ENCODE measurements at places on chromosomes 11 and 22. TPM values are rescaled to one million over a fixed set of nuclear protein-coding genes. Genes with fewer than 3 reads are reported as not detected.
A peak's percentile ranks its signal among the peaks of the same experiment; 100 is the strongest.

DNA sequence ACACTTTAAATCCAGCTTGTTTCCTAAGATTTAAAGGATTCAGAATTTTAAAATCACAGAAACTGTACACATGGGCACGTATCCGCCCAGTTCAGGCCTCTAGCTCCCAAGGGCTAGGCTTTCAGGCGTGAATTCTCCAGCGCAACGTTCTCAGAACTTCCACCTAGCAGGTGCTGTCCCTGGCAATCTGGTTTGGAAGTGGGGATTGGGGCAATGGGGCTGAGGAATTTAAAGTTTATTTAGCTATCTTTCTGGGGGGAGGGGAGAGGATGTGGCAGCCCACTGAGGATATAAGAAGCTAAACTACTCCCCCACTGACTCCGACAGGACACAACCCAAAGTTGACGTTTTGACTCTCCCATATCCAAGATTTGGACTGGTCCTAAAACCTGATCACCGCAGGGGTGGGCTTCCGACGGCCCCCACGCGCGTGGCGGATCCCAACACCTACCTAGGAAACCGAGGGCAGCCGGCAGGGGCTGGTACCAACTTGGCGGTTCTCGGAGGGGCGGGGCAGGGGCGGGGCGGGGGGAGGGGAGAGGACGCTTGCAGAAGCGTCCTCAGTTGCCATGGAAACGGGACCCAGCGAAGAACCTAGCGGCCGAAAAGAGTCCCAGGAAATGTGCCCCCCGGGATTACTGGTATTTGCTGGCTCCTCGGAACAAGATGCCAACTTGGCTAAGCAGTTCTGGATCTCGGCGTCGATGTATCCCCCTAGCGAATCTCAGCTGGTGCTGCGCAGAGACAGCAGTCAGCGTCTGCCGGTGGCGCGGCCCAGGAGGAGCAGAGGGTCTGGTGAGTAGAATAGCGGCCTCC lies at the start of gene HOATZ:
Gene HOATZ, plus strand, starts transcription at position 563 of the 816 bp plus-strand sequence. Its CDS starts 7 bp downstream, at position 570.
- H3K4me1 ChIP-seq, result peaks cover 16% of the 10 kb centered on the region
- H3K27ac ChIP-seq, result no peak within 1 kb of the TSS
- peak; percentile 31 for DNase-seq
- H3K36me3 ChIP-seq, result no peaks in the 10 kb centered on the region
- peak within 1 kb of the TSS; percentile 65 for H3K4me3 ChIP-seq

DNA sequence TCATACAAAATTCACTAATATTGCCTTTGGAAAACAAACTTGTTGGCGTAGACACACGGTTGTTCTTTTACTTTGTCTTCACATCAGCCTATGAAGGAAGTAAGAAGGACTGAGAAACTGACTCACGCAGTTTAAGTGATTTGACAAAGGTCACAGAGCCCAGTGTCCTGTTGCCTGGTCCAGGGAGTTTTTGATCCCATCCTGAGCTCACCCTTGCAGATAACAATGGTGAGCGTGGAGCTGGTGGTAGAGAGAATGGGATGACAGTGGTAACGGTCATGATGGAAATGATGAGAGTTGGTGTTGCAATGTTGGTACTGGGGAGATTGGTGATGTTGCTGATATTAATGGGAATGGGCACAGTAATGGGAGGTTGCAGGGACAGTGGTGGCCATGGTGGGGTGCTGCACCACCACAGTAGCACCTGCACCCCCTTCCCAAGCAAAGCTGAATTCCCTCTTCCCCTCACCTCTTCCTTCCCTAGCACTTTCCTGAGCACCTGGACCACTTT lies 22.0 kb downstream of the CREB3L1 start:
- DNase-seq, result no peak
- no peaks in the 10 kb centered on the region for H3K36me3 ChIP-seq
- peaks cover 10% of the 10 kb centered on the region for H3K27me3 ChIP-seq
- no peak overlapping the region for H3K4me3 ChIP-seq

DNA sequence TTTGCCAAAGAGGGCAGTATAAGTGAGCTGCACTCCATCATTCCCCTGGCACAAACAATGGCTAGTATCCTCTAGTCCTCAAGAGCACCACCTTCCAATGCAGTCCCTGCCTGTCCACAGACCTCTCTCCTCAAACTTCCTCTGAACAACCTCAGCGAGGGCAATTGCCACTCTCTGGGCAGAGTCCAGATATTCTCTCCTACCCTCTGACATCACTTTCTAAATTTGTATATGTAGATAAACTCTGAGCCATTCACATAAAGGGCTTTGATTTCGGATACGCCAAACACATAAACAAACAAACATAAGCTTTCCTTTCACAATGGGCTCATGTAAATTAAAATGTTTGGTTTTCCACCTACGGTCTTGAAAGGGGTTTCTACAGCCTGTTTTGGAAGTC lies 3.0 kb upstream of the SLC43A3 start:
- no peak overlapping the region for H3K27ac ChIP-seq
- peak overlapping the region; percentile 34 for H3K4me3 ChIP-seq
- no peak for DNase-seq
- H3K36me3 ChIP-seq, result no peaks in the 10 kb centered on the region
- H3K27me3 ChIP-seq, result no peaks in the 10 kb centered on the region
- H3K4me1 ChIP-seq, result peaks cover 10% of the 10 kb centered on the region

- no peaks in the 10 kb centered on the region for H3K36me3 ChIP-seq
- no peaks in the 10 kb centered on the region for H3K27me3 ChIP-seq
- H3K4me1 ChIP-seq, result peaks cover 8% of the 10 kb centered on the region
- peak; percentile 52 for DNase-seq
- no peak overlapping the region for H3K4me3 ChIP-seq
- H3K27ac ChIP-seq, result no peak overlapping the region
Measured at GRCh38 chr22:17057959-17058814, 26.6 kb upstream of the IL17RA start.

GRCh38 chr22:31945443-31945855 lies 1.1 kb downstream of the YWHAH start:
- peaks cover 20% of the 10 kb centered on the region for H3K4me1 ChIP-seq
- H3K4me3 ChIP-seq, result no peak overlapping the region
- peaks cover 9% of the 10 kb centered on the region for H3K36me3 ChIP-seq
- H3K27ac ChIP-seq, result no peak overlapping the region
- no peaks in the 10 kb centered on the region for H3K27me3 ChIP-seq

DNA sequence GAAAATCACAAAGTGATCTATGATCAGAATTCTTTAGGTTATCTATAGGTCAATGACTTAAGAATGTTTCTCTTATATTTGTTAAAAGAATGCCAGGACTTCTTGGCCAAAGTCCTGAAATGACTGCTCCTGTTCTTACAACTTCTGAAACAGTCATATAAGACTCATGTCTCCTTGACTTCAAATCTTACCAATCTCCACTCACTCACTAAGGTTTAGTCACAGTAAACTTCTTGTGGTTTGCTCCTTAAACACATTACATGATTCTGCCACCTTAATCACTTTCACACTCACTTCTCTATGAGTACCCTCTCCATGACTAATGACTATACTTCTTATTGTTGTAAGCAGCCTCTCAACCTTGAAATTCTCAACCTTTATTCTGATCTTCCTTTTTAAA lies 648.7 kb upstream of the CCDC179 start:
- no peaks in the 10 kb centered on the region for H3K27me3 ChIP-seq
- no peaks in the 10 kb centered on the region for H3K36me3 ChIP-seq
- DNase-seq, result no peak
- no peak overlapping the region for H3K27ac ChIP-seq

DNA sequence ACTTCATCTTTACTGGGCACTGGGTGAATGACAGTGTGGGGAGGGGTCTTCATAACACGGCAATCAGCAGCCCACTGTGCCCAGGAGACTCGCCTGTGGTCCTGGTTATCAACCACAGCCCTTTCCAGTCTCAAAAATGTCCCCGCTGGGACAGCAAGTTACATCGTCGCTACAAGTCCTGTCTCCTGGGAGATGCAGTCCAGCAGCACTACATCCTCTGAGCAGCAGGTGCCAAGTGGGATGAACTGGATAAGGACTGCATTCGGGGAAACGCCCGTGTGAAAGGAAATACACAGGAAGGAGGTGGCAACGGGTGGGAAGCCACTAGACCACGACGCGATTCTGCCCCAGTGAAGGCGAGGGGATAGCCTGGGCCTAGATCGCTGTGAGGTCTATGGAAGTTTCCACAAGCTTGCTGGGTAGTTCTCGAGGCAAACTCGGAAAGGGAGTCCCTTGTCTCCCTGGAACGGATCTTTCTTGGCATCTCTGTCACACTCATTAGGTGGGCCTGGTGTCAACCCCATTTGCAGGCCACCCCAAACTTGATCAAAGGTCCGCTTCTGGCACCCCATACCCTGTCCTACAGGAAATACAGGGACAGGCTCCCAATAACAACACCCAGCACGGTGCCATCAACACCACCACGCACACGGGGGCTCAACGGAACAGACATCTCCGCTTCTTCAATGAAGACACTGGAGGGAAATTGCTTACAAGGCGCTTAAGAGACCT lies 4.4 kb downstream of the ASCL2 start:
- peak overlapping the region; percentile 84 for H3K27ac ChIP-seq
- DNase-seq, result peak; percentile 12
- H3K4me3 ChIP-seq, result peak overlapping the region; percentile 75
- H3K27me3 ChIP-seq, result no peaks in the 10 kb centered on the region
- H3K36me3 ChIP-seq, result no peaks in the 10 kb centered on the region
- H3K4me1 ChIP-seq, result peaks cover 26% of the 10 kb centered on the region

DNA sequence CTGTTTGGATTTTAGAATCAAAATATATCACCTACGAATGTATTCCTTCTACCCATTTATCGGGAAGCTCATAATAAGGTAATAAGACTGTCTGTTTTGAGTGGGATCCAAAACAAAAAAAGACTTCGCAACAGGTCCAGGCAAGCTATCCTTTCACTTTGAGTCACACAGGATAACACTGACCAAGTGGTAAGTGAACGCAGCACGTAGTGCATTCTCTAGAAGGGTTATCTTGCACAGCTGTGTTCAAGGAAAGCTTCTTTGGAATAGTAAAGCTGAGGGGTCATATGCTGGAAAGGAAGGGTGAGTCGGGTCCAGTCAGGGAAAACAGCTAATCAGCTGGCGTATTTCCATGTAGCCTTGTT lies 22.3 kb upstream of the NRGN start:
- no peak for DNase-seq
- H3K4me3 ChIP-seq, result peak overlapping the region; percentile 86
- no peak overlapping the region for H3K27ac ChIP-seq
- peaks cover 33% of the 10 kb centered on the region for H3K27me3 ChIP-seq
- H3K4me1 ChIP-seq, result peaks cover 37% of the 10 kb centered on the region

- no peak for DNase-seq
- peak overlapping the region; percentile 41 for H3K4me3 ChIP-seq
- no peaks in the 10 kb centered on the region for H3K36me3 ChIP-seq
Measured at GRCh38 chr11:2868506-2869133, 17.0 kb downstream of the CDKN1C start.

DNA sequence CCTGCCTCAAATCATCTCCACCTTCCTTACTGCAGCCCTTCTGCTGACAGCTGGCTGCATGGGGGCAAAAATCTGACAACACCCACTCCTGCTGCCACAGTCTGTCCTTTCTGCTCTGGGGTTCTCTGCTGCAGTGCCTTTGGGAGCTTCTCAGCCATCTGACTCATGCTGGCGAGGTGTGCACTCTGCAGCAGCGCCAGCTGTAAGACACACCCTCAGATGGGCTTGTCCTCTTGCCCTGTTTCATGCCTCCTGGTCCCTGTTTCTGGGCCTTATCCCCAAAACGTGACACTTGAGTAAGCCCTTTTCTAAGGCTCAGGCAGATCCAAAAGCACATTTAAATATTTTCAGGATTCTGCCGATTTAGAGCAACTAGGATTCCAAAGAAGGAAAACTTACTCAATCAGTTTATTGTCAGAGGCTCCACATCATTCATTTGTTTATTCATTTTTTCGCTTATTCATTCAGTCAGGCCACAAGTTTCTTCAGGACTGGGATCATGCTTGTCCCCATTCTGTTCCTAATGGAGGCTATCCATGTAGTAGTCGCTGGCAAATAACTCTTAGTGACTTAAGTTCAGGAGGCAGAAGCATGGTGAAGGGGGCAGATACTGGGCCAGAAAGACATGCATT lies 60.2 kb downstream of the SMIM38 start:
- no peak for DNase-seq
- H3K36me3 ChIP-seq, result no peaks in the 10 kb centered on the region
- peaks cover 12% of the 10 kb centered on the region for H3K27me3 ChIP-seq
- no peak overlapping the region for H3K4me3 ChIP-seq
- H3K4me1 ChIP-seq, result peaks cover 6% of the 10 kb centered on the region
- no peak overlapping the region for H3K27ac ChIP-seq

DNA sequence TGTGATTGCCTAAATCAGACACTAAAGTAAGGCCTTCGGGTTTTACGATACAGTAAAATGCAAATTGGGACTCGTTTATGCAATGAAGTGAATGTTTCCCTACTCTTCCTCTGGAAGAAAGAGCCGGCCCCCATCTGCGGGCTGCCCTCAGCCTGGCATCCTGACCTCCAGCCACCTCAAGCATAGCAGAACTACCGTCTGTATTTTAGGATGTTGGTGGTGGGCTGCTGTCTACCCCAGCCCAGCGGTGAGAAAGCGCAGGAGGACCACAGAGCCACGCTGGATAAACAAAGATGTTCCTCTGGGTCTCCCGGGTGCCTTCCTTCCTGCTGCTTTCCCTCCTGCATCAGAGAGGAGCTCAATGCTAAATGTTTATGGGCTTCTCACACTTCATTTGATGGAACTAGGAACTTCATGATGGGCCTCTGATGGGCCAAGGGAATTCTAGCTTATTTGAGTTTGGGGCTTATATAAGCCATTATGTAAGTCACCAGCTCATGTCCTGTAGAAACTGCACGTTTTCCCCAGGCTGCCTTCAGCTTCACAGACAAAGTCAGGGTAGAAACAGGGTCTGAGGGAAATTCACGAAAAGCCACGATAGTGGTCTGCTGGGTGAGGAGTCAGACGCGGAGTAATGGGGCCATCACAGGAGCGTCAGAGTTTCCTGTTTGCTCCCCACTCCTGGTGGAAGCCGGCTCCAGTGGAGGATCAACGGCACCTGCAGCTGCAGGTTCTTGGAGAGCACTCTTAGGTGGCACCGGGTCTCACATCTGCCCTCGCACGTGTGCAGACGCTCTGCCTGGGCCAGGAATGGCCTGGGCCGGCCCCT lies 287.4 kb downstream of the BRD1 start:
- H3K36me3 ChIP-seq, result peaks cover 7% of the 10 kb centered on the region
- H3K4me3 ChIP-seq, result no peak overlapping the region
- no peak overlapping the region for H3K27ac ChIP-seq
- H3K4me1 ChIP-seq, result peaks cover 13% of the 10 kb centered on the region

DNA sequence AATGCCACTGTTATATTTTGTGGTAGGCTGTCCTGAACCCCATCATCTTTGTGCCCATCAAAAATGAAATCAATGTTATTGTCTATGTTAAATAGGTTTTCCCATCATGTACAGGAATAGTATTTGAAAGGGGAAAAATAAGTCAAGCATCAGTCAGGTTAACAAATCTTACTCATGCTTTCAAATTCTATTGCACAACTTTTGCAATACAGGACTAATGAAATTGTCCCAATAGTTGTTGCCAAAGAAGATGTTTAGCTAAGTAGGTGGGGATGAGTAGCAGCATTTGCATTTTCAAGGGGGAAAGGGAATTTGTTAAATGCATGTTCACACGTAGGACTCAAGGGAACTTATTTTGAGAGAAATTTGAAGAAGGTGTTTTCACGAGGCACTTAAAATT lies 962.1 kb downstream of the JRKL start:
- no peaks in the 10 kb centered on the region for H3K27me3 ChIP-seq
- H3K36me3 ChIP-seq, result no peaks in the 10 kb centered on the region
- H3K4me3 ChIP-seq, result no peak overlapping the region
- no peak for DNase-seq
- no peaks in the 10 kb centered on the region for H3K4me1 ChIP-seq
- H3K27ac ChIP-seq, result no peak overlapping the region

- H3K27ac ChIP-seq, result no peak overlapping the region
- H3K4me1 ChIP-seq, result peaks cover under 1% of the 10 kb centered on the region
- no peaks in the 10 kb centered on the region for H3K36me3 ChIP-seq
- DNase-seq, result no peak
- no peak overlapping the region for H3K4me3 ChIP-seq
- H3K27me3 ChIP-seq, result peaks cover 2% of the 10 kb centered on the region
Measured at GRCh38 chr22:22553735-22554586, 5.1 kb downstream of the PRAME start.

The UCP2 gene
- 396 TPM for total RNA-seq

The TMA7B gene
- 11.8 TPM for total RNA-seq

The VSIG2 gene
- total RNA-seq, result 2.0 TPM

The SELENOH gene
- 146 TPM for total RNA-seq

The APOL4 gene
- not detected for total RNA-seq

The SCARF2 gene
- total RNA-seq, result 2.9 TPM

All from naive thymus-derived CD8-positive, alpha-beta T cell (primary cell).